ENCODE measurements at places on chromosomes 16 and 17. TPM values are rescaled to one million over a fixed set of nuclear protein-coding genes. Genes with fewer than 3 reads are reported as not detected.

The TPSD1 gene
- total RNA-seq, result not detected

The PRDM7 gene
- not detected for total RNA-seq

The PROCA1 gene
- 6.2 TPM for total RNA-seq

The GAS2L2 gene
- not detected for total RNA-seq

The ESRP2 gene
- total RNA-seq, result not detected

The PHOSPHO1 gene
- not detected for total RNA-seq

The ABCC1 gene
- 41.4 TPM for total RNA-seq

DNA sequence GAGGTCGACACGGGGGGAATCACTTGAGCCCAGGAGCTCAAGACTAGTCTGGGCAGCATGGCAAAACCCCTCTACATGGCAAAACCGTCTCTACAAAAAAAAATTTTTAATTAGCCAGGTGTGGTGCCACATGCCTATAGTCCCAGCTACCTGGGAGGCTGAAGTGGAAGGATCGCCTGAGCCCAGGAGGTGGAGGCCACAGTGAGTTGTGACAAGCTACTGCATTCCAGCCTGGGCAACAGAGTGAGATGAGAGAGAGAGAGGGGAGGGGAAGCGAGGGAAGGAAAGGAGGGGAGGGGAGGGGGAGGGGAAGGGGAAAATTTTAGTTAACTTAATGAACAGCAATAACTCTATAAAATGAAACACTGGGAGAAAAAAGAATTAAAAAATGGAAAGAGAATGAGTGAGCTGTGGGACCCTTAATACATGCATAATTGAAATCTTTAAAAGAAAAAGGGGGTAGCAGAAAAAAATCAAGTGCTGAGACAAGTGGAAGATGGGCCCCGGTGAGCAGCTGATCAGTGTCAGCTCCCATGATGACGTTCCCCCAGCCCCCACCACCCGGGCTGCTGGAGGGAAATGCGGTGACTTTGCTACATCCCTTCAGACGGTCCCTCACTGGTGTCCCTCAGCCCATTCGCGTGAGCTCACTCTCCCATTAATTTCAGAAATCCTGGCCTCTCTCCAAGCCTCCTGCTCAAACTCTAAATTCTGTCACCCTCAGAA is 2.7 kb downstream of the ASGR2 start:
- no peak for DNase-seq
- H3K27me3 ChIP-seq, result peaks cover 2% of the 10 kb centered on the region
- no peak overlapping the region for H3K27ac ChIP-seq
- peaks cover 10% of the 10 kb centered on the region for H3K4me1 ChIP-seq

DNA sequence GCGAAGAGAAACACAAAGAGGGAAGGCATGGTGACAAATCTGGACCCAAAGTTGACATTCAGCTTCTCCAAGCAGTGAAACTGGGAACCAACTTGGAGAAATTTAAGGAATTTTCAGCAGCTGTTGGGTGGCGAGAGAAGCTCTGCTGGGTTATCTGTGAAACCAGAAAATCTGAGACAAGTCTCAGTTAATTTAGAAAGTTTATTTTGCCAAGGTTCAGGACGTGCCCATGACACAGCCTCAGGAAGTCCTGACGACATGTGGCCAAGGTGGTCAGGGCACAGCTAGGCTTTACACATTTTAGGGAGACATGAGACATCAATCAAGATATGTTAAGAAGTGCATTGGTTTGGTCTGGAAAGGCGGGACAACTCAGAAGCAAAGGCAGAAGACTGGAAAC is 11.2 kb upstream of the CD300LF start:
- no peaks in the 10 kb centered on the region for H3K36me3 ChIP-seq
- H3K4me3 ChIP-seq, result no peak overlapping the region
- DNase-seq, result no peak
- H3K27me3 ChIP-seq, result peaks cover 32% of the 10 kb centered on the region

GRCh38 chr16:19284207-19284606 is 1.3 kb upstream of the CLEC19A start:
- no peaks in the 10 kb centered on the region for H3K27me3 ChIP-seq
- H3K4me1 ChIP-seq, result no peaks in the 10 kb centered on the region

DNA sequence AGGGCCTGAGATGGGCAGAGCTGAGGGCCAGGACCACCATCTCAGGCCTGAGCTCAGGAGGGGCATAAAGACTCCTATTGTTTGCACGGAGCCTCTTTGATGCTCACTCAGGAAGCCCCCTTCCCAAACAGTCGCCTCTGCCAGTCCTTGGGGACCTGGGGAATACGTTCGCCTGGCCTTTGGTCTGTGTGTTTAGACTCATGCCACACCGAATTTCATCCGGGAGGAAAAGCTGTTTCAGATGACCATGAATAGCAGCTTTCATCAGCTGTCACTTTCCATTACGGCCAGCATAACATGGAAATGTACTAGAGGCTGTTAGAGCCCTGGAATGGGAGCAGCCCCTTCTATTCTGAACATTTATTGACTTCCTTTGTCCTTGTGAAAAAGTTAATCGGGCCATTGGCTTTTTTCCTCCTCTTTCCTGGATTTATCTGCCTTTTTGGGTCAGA is 139.0 kb downstream of the HS3ST3A1 start:
- no peak overlapping the region for H3K27ac ChIP-seq
- H3K4me3 ChIP-seq, result no peak overlapping the region
- no peak for DNase-seq
- H3K27me3 ChIP-seq, result no peaks in the 10 kb centered on the region
- H3K36me3 ChIP-seq, result no peaks in the 10 kb centered on the region
- H3K4me1 ChIP-seq, result no peaks in the 10 kb centered on the region

GRCh38 chr16:5006348-5007193 is 27.2 kb downstream of the NAGPA start:
- DNase-seq, result no peak
- H3K4me1 ChIP-seq, result no peaks in the 10 kb centered on the region
- no peak overlapping the region for H3K27ac ChIP-seq
- no peak overlapping the region for H3K4me3 ChIP-seq
- no peaks in the 10 kb centered on the region for H3K27me3 ChIP-seq

DNA sequence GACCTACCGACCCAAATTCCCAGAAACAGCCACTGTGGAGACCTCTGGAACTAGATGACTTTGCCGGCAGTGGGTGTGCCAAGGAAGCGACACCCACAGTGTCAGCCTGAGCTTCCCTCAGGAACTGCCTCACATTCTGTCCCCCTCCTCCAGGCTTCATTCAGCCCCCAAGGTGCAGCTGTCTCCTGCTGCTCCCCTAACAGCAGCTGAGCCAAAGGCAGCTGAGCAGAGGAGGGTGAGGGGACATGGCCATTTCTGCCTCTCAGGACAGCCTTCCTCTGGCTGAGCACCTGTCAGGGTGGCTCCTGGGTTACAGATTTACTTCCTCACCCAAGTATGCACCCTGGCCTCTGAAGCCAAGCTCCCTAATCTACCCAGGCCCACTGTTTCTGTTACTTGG is 22.1 kb upstream of the MTMR4 start:
- no peaks in the 10 kb centered on the region for H3K4me1 ChIP-seq
- DNase-seq, result no peak
- no peaks in the 10 kb centered on the region for H3K36me3 ChIP-seq
- H3K4me3 ChIP-seq, result no peak overlapping the region
- H3K27me3 ChIP-seq, result peaks cover 36% of the 10 kb centered on the region

DNA sequence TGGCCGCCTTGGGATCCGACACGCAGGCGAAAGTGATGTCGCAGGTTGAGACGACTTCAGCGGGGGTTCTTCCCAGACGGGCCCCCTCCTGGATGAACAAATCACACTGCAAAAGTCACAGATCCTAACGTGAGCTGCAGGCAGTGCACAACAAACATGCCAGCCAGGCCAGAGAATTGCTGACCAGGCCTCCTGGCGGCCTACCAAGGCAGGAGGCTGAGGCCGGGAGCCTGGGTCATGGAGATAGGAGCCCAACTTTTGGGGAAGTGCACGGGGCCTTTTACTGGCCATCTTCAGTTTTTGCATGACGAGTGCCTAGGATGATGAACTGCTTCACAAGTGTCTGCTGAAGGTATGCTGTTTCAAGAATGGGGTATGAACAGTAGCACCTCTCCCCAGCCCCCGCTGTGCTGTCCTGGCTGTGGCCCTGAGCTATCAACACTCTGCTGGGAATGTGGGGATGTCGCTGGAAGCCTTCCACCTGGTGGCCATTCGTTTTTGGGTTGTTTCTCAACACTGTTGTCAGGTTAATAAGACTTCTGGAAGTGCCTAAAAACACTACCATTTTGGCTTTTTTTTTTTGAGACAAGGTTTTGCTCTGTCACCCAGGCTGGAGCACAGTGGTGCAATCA is 12.2 kb upstream of the ROGDI start:
- H3K27ac ChIP-seq, result no peak overlapping the region
- no peak overlapping the region for H3K4me3 ChIP-seq
- no peaks in the 10 kb centered on the region for H3K4me1 ChIP-seq
- no peaks in the 10 kb centered on the region for H3K27me3 ChIP-seq

DNA sequence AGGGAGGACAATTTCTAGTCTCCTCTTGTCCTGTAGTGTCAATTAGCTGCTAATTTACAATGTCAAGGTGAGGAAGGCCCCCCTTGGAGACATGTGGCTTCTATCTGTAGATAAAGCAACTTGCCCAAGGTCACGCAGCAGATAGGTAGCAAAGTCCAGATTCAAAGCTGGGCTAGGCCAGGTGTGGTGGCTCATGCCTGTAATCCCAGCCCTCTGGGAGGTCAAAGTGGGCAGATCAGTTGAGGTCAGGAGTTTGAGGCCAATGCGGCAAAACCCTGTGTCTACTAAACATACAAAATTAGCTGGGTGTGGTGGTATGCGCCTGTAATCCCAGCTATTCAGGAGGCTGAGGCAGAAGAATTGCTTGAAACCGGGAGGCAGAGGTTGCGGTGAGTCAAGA is 11.1 kb downstream of the TRPV3 start:
- H3K36me3 ChIP-seq, result no peaks in the 10 kb centered on the region
- DNase-seq, result no peak
- no peaks in the 10 kb centered on the region for H3K4me1 ChIP-seq
- peaks cover 5% of the 10 kb centered on the region for H3K27me3 ChIP-seq
- no peak overlapping the region for H3K4me3 ChIP-seq

DNA sequence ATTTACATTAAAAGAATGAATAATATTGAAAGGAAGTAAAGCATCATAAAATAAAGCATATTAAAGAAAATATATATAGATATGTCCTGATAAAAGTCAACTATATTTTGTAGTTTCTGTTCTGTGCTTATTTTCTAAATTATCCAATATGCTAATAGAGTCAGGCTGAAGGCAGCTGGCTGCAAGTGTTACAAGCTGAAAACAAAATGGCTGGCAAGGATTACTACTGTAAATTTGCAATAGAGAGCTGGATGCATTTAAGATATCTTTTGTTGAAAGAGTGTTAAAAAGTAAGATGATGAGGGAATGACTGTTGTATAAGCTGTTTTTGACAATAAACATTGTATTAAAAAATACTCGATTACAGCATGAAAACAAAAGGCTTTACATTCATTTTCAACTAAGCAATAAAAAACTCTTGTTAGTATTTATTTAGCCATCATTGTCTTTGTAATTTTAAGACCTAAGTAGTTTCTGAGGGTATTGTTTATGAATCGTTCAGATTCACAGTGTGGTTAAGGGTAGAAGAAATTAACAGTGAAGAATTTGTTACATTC is 76.3 kb downstream of the TANC2 start:
- H3K27me3 ChIP-seq, result peaks cover 4% of the 10 kb centered on the region
- peaks cover 4% of the 10 kb centered on the region for H3K4me1 ChIP-seq
- DNase-seq, result no peak
- no peaks in the 10 kb centered on the region for H3K36me3 ChIP-seq
- no peak overlapping the region for H3K27ac ChIP-seq

- no peak for DNase-seq
- H3K4me3 ChIP-seq, result no peak within 1 kb of the TSS
- H3K4me1 ChIP-seq, result peaks cover 25% of the 10 kb centered on the region
- no peaks in the 10 kb centered on the region for H3K36me3 ChIP-seq
- H3K27me3 ChIP-seq, result peaks cover 52% of the 10 kb centered on the region
- no peak within 1 kb of the TSS for H3K27ac ChIP-seq
Observed at GRCh38 chr16:30030841-30031413, at the start of gene TLCD3B. TLCD3B (minus strand) TSS chr16:30031271; CDS start chr16:30030527, 744 bp downstream.

DNA sequence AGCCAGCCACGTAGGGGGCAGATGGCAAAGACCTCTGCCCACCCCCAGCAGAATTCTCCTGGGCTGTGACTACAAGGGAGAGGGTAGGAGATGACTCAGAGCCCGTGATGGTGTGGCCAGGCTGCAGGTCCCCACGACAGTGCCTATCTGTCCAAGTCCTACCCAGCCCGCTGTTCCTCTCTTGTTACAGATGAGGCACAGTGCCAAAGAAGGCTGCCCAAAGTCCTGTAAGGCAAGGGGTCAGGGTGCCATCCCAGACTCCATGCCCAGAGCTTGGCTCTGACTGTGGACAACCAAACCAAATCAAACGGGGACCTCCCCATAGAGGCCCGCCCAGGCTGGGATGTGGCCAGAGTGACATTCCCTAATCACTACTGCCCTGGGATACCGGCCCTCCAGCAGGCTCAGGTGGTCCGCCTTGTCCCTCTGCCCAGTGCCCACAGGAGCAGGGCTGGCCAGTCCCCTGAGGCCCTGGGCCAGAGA is 12.6 kb upstream of the BCAR1 start:
- H3K4me1 ChIP-seq, result peaks cover 2% of the 10 kb centered on the region
- H3K27me3 ChIP-seq, result peaks cover 37% of the 10 kb centered on the region
- H3K27ac ChIP-seq, result no peak overlapping the region
- H3K36me3 ChIP-seq, result no peaks in the 10 kb centered on the region
- H3K4me3 ChIP-seq, result no peak overlapping the region

- no peak overlapping the region for H3K27ac ChIP-seq
- H3K27me3 ChIP-seq, result peaks cover 54% of the 10 kb centered on the region
- H3K36me3 ChIP-seq, result no peaks in the 10 kb centered on the region
- peak; percentile 59 for DNase-seq
- peaks cover 43% of the 10 kb centered on the region for H3K4me1 ChIP-seq
Observed at GRCh38 chr16:11361701-11362451, 16.6 kb downstream of the RMI2 start.

GRCh38 chr17:80262775-80263244 is 2.2 kb downstream of the RNF213 start:
- no peaks in the 10 kb centered on the region for H3K27me3 ChIP-seq
- H3K4me1 ChIP-seq, result peaks cover 51% of the 10 kb centered on the region
- DNase-seq, result no peak
- peaks cover 48% of the 10 kb centered on the region for H3K36me3 ChIP-seq

DNA sequence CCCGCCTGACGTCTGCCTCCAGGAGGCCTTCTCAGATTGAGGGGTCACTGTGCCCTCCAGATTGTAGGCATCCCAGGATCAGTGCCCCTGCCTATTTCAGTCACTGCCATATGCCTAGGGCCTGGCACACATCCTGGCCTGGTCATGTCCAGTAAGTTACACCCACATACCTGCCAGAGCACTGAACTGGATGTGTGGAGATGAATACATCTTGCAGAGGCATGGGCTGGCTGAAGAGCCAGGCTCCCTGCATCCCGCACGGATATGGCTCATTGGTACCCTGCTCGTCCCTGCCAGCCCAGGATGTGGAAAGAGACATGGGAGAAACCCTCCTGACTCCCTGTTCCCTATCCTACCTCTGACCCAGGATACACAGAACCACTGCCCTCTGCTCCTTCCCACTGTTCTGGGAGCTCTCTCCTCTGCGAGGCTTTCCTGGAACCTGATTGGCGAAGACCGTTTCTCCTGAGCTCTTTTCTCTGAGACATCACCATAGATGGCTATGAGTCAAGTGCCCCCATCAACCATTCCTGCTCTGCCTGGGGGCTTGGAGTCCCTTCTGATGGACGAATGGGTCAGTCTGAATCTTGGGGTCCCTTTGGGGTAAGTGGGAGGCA is 40.0 kb upstream of the TAC4 start:
- no peak overlapping the region for H3K27ac ChIP-seq
- H3K36me3 ChIP-seq, result no peaks in the 10 kb centered on the region
